Umbilical cord (tissue), 2 donors: ENCODE measurements at places on chromosomes 13 and 19. TPM values are rescaled to one million over a fixed set of nuclear protein-coding genes. Genes with fewer than 3 reads are reported as not detected.

DNA sequence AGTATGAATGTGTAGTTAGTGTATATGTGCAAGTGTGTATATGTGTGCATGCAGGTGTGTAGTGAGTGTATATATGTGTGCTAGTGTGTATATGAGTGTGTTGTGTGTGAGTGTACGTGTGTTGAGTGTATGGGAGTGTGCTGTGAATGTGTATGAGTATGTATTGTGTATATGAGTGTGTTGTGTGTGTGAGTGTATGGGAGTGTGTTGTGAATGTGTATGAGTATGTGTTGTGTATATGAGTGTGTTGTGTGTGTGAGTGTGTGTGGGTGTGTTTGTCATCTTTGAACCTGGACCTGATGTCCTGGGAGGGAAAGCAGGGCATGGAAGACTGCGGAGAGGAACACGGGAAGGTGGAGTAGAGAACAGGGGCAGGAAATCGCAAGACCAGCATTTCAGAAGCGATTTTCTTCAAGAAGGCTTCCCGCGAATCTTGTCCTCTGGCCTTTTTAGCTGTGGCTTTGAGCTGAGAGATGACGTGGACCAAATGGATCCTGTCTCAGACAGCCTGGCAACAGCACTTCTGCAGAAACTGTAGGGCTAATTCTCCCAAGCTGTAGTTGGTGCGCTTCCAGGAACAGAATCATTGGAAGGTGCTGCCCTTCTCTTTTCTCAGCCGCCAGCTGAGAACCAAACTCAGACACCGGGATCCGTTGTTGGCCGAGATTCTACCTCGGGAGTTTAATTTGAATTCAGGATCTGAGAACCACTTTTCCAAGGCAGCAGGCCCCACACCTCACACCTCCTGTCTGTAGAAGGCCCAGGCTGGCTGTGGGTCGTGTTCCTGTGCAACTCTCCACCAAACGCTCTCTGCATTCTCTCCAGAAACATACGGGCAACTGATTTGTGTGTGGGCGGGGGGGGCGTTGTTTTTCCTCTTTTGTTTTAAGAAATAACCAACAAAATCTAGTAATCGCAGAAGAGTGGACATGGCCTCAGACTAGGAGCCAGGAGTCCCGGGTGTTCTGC is 94.7 kb upstream of the RAP2A start:
- DNase-seq = peak; percentile 98

GRCh38 chr13:97502181-97502580 is 68.2 kb downstream of the RAP2A start:
- peak; percentile 90 for DNase-seq

Gene CD209
- 17.8 TPM for total RNA-seq

GRCh38 chr13:41613471-41613870 is 156.1 kb downstream of the RGCC start:
- DNase-seq = no peak

Gene ZIC5
- 2.4 TPM for total RNA-seq

DNA sequence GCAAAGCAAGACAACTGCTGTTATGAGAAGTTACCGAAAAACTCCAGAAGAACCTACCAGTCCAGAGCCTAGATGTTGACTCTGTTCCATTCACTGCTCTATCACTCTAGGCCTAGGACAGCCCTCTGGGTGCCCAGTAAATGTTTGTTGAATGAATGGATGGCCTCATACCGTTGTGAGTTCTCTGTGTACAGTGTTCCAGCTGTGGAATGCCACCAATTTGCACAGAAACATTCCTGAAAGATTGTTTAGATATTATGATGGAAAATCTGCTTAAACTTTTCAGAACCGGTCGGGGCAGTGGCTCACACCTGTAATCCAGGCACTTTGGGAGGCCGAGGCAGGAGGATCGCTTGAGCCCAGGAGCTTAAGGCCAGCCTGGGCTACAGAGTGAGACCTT is 1.3 kb upstream of the FBL start:
- DNase-seq = no peak

Gene NCAN
- 0.72 TPM for total RNA-seq

DNA sequence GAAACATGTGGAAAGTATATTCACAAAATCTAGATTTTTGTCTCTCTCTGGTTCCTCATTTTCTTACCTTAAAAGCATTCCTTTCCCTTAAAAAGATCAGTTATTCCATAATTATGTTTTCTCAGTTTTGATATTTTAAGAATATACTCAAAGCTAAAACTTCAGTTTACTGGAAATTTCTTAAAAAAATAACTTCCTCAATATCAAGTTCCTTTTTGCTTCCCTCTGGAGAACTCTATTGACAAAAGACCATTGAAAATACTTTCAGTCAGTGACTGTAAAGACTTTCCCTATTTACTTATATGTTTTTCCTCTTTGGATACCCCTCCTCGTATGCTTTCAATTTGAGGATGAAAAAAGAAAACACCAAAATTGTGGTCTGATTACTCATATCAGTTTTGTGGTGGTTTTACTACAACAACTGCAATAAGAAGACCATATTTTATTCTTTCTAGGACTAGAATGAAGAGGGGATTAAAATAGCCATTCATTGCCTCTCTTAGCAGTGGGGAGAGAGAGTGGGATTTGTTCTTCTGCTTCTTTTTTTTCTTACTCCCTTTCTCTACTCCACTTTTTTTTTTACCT is 113.2 kb downstream of the ESD start:
- DNase-seq = no peak

Gene FGF21
- not detected for total RNA-seq

- no peak for DNase-seq
Measured at GRCh38 chr19:48795685-48796070, 15.2 kb downstream of the BCAT2 start.

Gene RNF113B
- total RNA-seq = not detected

GRCh38 chr13:29532116-29532515 is 63.4 kb downstream of the SLC7A1 start:
- peak; percentile 44 for DNase-seq

DNA sequence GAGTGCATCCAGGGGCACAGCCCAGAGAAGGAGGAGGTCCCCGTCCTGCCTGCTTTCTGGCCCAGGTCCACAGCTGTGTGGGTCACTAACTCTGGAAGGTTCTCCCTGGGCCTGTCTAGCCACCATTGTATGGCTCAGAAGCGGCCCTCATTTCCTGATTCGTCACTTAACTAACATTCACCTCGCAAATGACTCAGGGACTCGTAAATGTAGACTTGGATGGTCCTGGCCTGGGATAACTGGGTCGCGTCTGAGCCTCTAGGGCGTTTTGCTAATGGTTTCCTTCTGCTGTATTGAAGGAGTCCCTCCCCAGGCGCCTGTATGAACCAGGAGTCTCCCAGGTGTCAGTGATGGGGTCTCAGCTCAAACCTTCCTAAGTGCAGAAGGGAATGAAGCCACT is 162.8 kb downstream of the ZNF536 start:
- no peak for DNase-seq

DNA sequence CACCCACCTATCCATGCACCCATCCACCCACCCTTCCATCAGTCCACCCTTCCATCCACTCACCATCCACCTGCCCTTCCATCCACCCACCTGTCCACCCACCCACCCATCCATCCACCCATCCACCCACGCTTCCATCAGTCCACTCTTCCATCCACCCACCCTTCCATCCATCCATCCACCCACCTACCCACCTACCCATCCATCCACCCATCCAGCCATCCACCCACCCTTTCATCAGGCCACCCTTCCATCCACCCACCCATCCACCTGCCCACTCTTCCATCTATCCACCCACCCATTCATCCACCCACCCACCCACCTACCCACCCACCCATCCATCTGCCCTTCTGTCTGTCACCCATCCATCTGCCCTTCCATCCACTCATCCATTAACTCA is 17.0 kb downstream of the KLHL26 start:
- no peak for DNase-seq

GRCh38 chr19:17802137-17802858 is 7.4 kb downstream of the B3GNT3 start:
- DNase-seq = no peak
